ENCODE measurements at places on chromosomes 16 and 17. TPM values are rescaled to one million over a fixed set of nuclear protein-coding genes. Genes with fewer than 3 reads are reported as not detected.

COG4 gene
- 84.4 TPM for total RNA-seq

MFSD6L gene
- not detected for total RNA-seq

VKORC1 gene
- total RNA-seq = 98.6 TPM

NPW gene
- 0.06 TPM for total RNA-seq

CRYBA1 gene
- total RNA-seq = not detected

MYO15B gene
- 2.9 TPM for total RNA-seq

CD300A gene
- total RNA-seq = not detected

GNGT2 gene
- 0.66 TPM for total RNA-seq

SRL gene
- not detected for total RNA-seq

KDM8 gene
- total RNA-seq = 1.8 TPM

SEZ6L2 gene
- total RNA-seq = 6.3 TPM

KRTAP2-3 gene
- not detected for total RNA-seq

CTF1 gene
- 0.92 TPM for total RNA-seq

GPR142 gene
- not detected for total RNA-seq

TBC1D3C gene
- total RNA-seq = not detected

SEPTIN12 gene
- not detected for total RNA-seq

OR1D2 gene
- not detected for total RNA-seq

OTOP2 gene
- total RNA-seq = not detected

NTN1 gene
- 2.9 TPM for total RNA-seq

SDR42E2 gene
- total RNA-seq = not detected

DDX52 gene
- 15.0 TPM for total RNA-seq

PRSS21 gene
- total RNA-seq = not detected

CBLN1 gene
- total RNA-seq = not detected
